ENCODE measurements at places on chromosomes 12 and 14. TPM values are rescaled to one million over a fixed set of nuclear protein-coding genes. Genes with fewer than 3 reads are reported as not detected.

The SLC17A8 gene
- total RNA-seq = not detected

The FAM90A1 gene
- total RNA-seq = 2.6 TPM

The BICDL1 gene
- total RNA-seq = 15.7 TPM

The DPY19L2 gene
- total RNA-seq = 1.7 TPM

The GLIPR1L1 gene
- total RNA-seq = 12.8 TPM

The ALDH1L2 gene
- total RNA-seq = 1.2 TPM

The JAG2 gene
- total RNA-seq = 13.0 TPM

The REP15 gene
- total RNA-seq = 0.35 TPM

The CFAP54 gene
- not detected for total RNA-seq

The SERPINA10 gene
- not detected for total RNA-seq

The GPR84 gene
- total RNA-seq = not detected

The IRAK3 gene
- 0.28 TPM for total RNA-seq

The C1RL gene
- total RNA-seq = 16.3 TPM

The TOMM20L gene
- not detected for total RNA-seq

The SDR9C7 gene
- total RNA-seq = 0.28 TPM

The RAD51AP1 gene
- 59.7 TPM for total RNA-seq

The ZNF385A gene
- 3.5 TPM for total RNA-seq

The IAPP gene
- not detected for total RNA-seq

The IRF2BPL gene
- total RNA-seq = 187 TPM

The PLEK2 gene
- total RNA-seq = not detected

The ARHGEF40 gene
- 63.9 TPM for total RNA-seq

The PRIMA1 gene
- 1.6 TPM for total RNA-seq

The FBRSL1 gene
- total RNA-seq = 26.6 TPM

The SLC6A15 gene
- 26.4 TPM for total RNA-seq

The CLIP1 gene
- total RNA-seq = 21.7 TPM

The KRT82 gene
- total RNA-seq = not detected

The SYCP3 gene
- not detected for total RNA-seq

The CBLN3 gene
- 1.5 TPM for total RNA-seq

The ST8SIA1 gene
- 1.7 TPM for total RNA-seq

The TNS2 gene
- total RNA-seq = 8.7 TPM

The POTEM gene
- not detected for total RNA-seq

The CCDC184 gene
- 0.07 TPM for total RNA-seq

The CAMKK2 gene
- total RNA-seq = 11.0 TPM

All from H7 (cell line).